ENCODE measurements at places on chromosomes 7 and 10. TPM values are rescaled to one million over a fixed set of nuclear protein-coding genes. Genes with fewer than 3 reads are reported as not detected.

- DNase-seq, result peak; percentile 83
Measured at GRCh38 chr10:79111427-79111826, 42.7 kb downstream of the ZMIZ1 start.

DNA sequence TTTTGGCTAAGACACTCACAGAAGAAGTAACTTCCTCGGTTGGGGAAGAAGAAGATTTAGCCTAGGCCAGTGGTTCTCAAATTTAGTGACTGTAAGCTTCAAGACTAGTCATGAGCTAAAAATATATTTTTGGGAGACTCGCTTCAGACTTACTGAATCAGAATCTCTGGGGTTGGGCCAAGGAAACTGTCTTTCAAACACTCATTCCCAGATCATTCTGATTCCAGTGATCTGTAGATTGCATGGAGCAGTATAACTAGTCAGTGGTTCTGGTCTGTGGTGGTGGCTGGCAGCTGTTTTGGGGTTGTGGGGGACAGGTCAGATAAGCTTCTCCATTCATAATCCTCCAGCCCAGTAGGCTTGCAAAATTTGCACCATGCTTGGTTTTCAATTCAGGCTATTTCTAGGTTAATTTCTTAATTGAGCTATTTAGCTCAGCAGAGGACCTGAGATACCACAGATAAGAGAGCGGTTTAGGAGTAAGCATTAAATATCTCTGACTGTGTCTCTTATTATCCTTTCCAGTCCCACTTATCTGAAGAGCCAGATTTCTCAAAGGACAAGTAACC, 3.8 kb upstream of the KAT6B start:
- DNase-seq, result no peak

DNA sequence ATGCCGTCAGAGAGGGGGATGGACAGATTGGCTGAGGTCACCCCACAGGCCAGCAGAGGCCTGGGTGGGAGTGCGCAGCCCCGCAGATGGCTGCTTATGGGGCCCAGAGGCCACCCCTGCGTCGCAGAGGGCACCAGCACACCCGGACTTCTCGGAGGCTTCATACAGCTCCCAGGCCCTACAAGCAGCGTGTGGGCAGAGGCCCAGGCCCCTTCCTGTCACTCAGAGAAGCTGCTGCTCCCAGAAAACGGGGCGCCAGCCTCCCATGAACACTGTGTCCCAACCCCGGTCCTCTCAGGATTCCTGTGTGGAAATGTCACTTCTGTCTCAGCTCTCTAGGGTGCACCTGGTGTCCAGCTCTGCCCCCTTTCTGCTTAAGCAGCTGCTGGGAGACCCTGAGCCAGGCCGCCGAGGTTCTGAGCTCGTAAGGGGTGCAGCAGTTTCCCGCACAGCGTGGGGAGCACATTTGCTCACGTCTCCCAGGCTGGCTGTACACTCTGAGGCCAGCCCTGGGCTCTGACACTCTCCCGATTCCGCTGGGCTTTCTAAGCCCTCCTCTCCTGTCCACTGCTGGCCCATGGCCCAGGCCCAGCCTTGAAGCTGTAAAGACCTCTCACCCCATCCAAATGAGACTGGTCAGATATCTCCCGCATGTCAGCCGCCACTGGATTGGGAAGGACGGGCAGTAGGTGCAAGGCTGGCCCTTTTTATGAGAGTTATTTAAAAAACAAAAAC, 6.8 kb downstream of the GPR146 start:
- no peak for DNase-seq

DNA sequence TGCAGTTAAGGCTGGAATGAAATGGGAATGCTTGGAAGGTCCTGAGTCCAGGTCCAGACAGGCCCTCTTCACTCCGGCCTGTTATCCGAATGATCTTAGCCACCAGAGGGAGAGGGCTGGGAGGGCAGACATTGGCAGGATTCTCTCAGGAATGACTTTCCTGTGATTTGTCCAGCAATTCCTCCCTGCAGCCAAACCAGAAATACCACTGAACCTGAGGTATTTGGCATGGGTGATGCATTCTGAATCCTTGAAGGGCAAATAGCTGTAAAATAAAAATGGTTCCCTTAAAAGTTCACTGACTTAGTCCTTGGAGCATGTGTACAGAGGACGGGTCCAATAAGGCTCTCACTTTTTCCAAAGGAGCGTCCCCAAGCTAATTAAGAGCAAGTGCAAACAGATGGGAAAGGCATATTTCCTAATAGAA, 77.5 kb upstream of the HABP2 start:
- DNase-seq, result no peak

- no peak for DNase-seq
Measured at GRCh38 chr10:1297566-1298301, 241.5 kb downstream of the WDR37 start.

DNA sequence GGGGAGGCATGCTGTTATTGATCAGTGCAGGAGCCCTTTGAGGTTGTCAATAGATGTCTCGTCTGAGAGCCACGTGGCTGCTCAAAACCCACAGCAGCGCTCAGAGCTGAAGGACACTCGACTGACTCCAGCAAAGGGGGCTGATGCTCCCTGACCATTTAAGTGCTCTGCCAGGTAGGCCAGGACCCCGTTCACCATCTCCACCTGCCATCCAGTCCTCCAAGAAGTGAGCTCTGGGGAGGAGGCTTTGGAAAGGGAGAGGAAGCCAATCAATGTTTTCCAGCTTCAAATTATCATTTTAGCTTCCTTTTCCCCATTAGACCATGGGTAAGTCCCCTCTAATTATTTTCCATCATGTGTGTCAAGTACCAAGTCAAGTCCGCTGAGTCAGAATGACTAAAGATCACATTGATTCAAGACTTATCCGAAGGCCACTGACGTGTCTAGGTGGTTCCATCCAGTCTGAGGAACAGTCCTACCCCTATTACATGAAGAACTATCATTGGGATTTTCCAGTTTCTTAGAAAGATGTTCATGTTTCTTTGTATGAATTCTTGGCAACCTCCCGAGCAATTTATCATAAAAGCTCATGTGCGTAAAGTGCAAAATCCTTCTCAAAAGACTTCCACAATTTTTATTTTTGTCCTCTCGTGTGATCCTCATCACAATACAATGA, 302.6 kb upstream of the LYZL1 start:
- peak; percentile 20 for DNase-seq

DNA sequence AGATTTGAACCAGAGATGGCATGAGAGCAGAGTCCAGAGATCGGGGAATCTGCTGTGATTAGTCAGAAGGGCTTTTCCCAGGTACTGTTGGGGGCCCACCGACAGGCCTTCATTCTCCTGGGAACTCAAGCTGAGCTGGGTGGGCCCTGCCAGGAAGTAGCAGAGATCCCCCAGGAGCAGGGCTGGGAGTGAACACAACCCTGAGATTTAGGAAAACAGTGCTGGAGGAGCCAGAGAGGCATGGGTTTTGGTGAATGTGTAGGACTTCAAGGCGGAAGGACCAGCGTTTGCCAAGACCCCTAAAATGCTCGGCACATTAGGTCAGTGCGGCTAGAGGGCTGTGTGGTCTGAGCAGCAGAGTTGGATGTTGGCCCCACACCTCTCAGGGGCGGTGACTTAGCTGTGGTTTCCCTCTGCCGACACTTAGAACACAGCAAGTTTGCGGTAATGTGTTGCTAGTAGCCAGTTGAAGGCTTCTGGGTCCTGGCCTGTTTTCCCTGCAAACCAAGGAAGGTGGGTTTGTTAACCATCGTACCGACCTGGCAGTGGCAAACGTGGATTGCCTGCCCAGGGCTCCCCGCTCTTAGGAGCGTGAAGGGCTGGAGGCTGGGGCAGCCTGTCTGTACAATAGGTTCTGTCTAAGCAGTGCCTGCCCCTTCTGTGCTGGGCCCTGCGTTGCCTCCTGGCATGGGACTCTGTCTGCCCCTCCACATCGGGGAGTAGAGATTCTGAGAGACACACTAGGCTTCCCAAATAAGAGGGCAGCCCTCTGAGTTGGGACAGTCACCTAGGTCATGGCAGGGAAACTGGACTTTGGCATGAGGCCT, 14.0 kb downstream of the NACAD start:
- DNase-seq, result no peak

GRCh38 chr10:87850742-87851205, 12.6 kb downstream of the KLLN start:
- peak; percentile 63 for DNase-seq

GRCh38 chr10:2223548-2224320, 486.4 kb upstream of the ADARB2 start:
- no peak for DNase-seq

DNA sequence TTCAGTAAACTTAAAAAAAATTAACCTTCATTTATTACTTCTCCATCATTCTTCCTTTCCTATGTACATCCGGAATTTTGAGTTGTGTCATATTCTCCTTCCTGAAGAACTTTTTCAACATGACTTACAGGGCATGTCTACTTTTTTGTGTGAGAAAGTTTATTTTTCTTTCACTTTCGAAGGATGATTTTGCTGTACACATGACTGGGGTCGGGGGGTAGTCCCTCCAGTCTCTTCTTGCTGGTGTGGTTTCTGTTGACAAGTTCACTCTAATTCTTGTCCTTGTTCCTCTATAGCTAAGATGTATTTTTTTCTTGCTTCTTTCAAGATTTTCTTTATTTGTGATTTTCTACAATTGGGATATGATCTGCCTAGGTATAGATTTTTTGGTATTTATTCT, 55.8 kb downstream of the INPP5A start:
- no peak for DNase-seq

- no peak for DNase-seq
Measured at GRCh38 chr7:77327932-77328628, 88.1 kb downstream of the GSAP start.

CTAGE15 gene
- polyA plus RNA-seq, result not detected

STAMBPL1 gene
- polyA plus RNA-seq, result 29.0 TPM

PRPS1L1 gene
- polyA plus RNA-seq, result not detected

IL6 gene
- 2.8 TPM for polyA plus RNA-seq

ODAD2 gene
- not detected for polyA plus RNA-seq

GPR146 gene
- 0.74 TPM for polyA plus RNA-seq

HOXA11 gene
- 0.61 TPM for polyA plus RNA-seq

PIP gene
- not detected for polyA plus RNA-seq
